ENCODE measurements at places on chromosomes 13 and 19. TPM values are rescaled to one million over a fixed set of nuclear protein-coding genes. Genes with fewer than 3 reads are reported as not detected.

- no peak for DNase-seq
Observed at GRCh38 chr19:751501-752341, 809 bp downstream of the MISP start.

DNA sequence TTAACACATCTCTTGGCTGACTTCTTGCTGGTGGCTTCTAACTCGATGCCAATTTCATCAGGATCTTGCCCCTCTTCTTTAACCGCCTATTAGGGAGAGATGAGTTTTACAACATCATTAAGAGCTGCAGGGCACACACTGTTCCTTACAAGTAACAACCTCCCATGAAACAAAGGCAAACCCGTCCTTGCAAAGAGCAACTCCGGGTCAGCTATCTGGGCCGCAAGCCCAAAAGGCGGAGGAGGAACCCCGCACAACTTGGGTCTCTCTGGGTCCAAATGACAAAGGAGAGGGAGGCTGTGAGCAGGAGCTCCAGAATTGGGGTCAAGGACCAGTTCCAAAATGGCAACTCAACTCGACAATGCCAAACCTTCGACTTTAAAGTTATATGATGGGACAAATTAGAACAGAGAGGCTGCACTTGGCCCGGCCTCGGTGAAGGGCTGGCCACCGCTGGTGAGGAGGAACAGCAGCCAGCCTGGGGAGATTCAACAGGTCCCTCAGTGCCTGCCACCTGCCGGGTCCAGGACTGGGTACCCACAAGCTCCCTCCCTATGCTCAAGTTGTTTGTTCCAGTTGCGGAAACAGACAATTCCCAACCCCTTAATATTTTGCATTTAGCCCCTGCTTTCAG, 1.1 kb downstream of the SAFB2 start:
- no peak for DNase-seq

- DNase-seq: no peak
Observed at GRCh38 chr13:97120976-97121375, 101.2 kb upstream of the MBNL2 start.

GRCh38 chr19:47994209-47994802, at the start of gene ELSPBP1:
TSS of gene ELSPBP1 (plus strand) at chr19:47994632. CDS start at chr19:48008668, 14,036 bp downstream.
- DNase-seq: no peak

DNA sequence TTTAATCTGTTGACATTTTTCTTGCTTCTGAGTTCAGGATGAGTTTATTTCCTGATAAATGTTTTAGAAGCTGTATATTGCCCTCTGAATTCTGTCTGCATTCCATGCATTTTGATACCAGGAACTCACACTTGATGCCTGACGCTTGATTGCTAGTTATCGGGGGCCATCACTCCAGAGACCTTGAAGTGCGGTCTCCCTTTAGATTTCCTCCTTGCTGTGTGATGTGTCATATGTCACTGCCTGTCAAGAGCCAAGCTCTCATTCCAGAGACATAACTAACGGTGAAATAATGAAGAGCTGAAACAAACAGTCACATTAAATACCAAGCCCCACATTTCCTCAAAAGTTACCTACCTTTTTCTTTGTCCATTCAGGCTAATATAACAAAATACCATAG, 155.5 kb downstream of the TNFSF13B start:
- no peak for DNase-seq

DNA sequence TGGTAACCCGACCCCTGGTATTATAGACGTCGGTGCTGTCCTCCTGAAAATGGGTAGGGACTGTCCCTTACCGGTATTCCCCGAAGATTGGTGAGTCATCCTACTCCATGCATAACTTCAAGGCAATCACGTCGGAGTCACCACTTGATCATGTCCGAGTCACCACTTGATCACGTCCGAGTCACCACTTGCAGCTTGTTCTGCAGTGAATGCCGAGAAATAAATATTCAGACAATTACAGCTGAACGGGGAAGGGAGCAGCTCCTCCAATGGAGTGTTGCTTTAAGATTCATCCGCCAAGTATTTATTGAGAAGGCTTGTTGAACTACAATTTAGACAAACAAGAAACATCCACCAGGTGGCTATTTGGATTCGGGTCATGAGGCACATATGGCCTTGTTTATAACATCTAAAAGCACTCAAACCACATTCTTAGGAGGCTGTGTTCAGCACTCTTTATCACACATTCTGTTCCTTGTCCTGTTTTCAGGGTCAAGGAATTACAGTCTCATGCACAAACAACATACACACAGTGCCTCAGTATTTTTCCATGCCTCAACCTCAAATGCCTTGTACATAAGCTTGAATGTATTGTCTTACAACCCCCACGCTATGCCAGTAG, 43.1 kb downstream of the ZNF726 start:
- no peak for DNase-seq

GRCh38 chr13:41970022-41970421, 9.1 kb upstream of the VWA8 start:
- no peak for DNase-seq

The TMEM145 gene
- 19.4 TPM for total RNA-seq

The KLHL26 gene
- 12.3 TPM for total RNA-seq

DNA sequence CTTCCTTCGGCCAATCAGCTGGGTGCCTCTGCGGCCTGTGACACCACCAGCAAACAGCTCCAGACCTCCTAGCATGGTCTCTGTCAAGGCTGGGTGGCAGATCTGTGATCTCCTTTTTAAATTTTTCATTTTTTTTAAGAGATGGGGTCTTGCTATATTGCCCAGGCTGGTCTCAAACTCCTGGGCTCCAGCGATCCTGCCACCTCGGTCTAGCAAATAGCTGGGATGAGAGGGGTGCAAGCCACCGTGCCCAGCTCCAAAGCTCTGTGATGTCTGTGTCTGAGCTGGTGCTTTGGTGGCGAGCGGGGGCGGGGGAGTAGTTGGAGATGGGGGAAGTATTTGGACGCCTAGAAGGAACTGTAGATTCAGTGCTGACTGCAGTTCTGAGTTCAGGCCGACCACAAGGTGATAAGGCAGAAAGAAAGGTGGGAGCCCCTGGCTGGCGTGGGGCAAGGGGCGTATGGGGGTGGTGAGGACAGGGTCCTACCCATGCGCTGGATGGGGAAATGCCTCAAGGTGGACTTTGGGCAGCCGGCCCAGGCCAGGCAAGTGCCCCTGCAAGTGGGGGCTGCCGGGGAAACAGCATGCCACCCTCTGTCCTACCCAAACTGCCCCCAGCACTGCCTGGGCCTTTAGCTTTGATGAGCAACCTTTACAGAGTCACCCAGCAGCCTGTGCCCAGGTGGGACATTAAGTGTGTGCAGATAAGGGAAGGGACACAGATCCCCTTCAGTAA, 5.5 kb downstream of the DPP9 start:
- DNase-seq: no peak

The GGN gene
- 2.2 TPM for total RNA-seq

DNA sequence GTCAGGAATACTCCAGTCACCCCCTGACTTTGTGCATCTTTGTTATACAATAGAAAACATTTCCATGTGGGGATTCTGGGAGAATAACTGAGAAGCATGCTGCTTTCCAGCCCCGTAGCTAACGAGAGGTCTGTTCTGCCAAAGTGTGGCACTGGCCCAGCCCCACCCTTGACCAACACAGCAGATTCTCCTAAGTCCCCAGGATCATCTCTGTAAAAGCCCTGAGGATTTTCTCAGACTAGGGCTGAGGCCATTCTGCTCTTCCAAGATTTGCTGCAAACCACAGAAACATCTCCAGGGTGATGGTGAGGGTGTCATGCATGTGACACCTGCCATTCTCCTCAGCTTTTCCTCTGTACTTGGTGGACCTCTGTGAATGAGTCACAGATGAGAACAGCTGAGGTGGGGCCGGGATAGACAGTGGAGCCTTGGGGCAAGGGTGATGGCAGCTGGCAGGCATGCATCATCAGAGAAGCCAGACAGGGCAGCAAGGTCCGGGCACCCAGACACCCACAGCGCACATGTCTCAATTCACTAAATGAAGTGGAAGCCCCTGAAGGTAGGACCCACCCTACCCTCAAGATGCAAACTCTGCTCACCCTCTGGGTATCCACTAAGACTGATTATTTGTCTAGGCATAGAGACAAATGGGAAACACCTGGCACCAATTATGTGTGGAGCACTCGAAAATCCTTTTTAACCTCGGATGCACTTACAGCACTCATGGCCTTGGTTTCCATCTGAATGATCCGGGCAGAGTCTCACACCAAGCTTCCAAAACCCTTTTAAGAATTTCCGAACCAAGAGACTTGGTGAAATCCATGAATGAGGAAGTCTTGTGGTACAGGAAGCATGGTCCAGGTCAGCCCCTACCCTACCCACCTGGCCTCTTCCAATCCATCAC, 20.1 kb upstream of the DOCK9 start:
- DNase-seq: no peak

The ITGBL1 gene
- not detected for total RNA-seq

DNA sequence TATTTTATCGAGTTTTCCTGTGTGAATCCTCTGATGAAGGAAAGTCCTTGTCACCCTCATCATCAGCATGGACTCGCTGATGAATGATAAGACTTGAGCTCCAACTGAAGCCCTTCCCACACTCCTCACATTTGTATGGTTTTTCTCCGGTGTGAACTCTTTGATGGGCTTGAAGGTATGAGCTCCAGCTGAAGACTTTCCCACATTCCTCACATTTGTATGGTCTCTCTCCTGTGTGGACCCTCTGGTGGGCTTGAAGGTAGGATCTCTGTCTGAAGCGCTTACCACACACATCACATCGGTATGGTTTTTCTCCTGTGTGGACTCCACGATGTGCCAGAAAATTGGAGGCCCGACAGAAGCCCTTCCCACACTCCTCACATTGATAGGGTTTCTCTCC, 21.7 kb downstream of the ZNF45 start:
- DNase-seq: no peak

GRCh38 chr19:49430172-49430677, 5.0 kb downstream of the GFY start:
- DNase-seq: no peak

GRCh38 chr13:36134632-36135031, 3.5 kb upstream of the DCLK1 start:
- DNase-seq: no peak

The CD37 gene
- not detected for total RNA-seq

DNA sequence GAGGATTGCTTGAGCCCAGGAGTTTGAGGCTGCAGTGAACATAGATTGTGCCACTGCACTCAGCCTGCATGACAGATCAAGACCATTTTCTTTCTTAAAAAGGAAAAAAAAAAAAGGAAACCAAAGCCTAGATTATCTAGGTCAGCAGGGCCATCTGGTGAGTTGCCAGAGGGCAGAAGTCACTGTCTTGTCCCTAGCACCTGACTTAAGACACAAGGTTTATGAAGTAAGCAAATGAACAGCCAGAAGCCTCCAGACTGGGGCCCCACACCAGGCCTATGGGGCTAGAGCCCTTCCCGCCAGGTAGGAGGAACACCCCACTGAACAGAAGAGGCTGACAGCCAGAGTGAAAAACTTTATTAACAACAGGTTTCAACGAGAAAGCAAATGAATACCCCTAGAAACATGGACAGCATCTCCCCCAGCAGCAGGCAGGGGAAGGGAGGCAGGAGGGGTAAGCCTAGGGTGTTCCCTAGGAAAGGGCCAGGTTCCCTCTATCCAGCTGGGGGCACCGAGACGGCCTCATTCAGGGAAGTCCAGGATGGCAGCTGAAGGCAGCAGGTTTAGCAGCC, 1.2 kb downstream of the WDR83 start:
- DNase-seq: no peak

The CYP4F8 gene
- not detected for total RNA-seq

- DNase-seq: no peak
Observed at GRCh38 chr13:40539576-40540327, 126.7 kb downstream of the FOXO1 start.

GRCh38 chr13:65461590-65461989, 1768.5 kb downstream of the PCDH9 start:
- DNase-seq: no peak

The SLC44A2 gene
- total RNA-seq: 99.5 TPM

- no peak for DNase-seq
Observed at GRCh38 chr13:94079876-94080275, 399.6 kb downstream of the DCT start.

The ZNF177 gene
- total RNA-seq: 8.0 TPM

- DNase-seq: no peak
Observed at GRCh38 chr19:21439201-21439751, 42.3 kb downstream of the ZNF493 start.

DNA sequence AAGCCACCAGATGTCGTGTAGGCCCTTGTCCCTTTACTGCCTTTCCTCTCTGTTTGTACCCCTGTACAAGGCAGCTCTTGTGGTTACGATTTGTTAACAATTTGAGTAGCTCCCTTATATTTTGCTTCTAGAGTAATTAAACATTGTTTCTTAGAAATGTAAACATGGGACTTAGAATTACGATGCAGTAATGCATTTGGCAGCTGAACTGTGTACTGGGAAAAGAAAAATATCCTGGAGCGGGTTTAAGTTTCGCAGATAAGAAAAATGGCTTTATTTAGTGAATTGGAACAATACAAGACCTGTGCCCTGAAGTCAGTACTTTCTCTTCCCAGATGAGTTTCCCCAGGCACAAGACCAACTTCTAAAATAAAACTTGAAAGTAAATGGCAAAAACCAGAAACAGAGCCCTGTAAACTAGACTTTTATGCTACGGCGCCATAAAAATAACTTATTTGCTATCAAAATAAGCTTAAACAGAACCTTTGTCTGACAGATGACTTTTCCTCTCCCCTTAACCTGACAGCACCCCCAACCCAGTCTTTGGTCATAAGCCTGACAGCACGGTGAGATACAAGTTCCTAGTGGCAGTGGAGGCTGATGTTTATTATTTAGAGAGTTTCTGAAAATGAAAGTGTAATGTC, 63.0 kb downstream of the LRCH1 start:
- no peak for DNase-seq
